Activated naive CD4-positive, alpha-beta T cell (primary cell): ENCODE measurements at places on chromosomes 7 and 10.

DNA sequence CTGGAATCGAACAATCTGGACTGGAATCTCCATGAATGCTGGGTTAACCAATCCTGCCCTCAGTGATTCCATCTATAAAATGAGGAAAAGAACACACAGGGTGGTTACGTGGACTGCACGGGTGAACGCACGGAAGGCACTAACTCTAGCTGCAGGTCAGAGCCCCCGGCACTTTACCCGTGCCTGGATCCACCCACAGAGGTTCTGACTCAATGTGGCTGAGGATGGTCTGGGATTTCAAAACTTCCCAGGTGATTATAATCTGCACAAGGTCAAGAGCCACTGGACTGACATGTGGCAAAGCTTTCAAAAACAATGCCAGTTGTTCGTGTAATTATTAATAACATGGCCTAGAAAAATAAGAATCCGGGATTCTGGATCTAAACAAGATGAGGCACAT, 29.2 kb downstream of the KIAA1549 start:
- DNase-seq = no peak

GRCh38 chr7:12747687-12748306, 60.4 kb downstream of the ARL4A start:
- DNase-seq = no peak

- no peak for DNase-seq
Measured at GRCh38 chr10:20622531-20623211, 274.4 kb downstream of the NEBL start.

GRCh38 chr7:118152149-118152548, 31.8 kb upstream of the LSM8 start:
- DNase-seq = no peak

DNA sequence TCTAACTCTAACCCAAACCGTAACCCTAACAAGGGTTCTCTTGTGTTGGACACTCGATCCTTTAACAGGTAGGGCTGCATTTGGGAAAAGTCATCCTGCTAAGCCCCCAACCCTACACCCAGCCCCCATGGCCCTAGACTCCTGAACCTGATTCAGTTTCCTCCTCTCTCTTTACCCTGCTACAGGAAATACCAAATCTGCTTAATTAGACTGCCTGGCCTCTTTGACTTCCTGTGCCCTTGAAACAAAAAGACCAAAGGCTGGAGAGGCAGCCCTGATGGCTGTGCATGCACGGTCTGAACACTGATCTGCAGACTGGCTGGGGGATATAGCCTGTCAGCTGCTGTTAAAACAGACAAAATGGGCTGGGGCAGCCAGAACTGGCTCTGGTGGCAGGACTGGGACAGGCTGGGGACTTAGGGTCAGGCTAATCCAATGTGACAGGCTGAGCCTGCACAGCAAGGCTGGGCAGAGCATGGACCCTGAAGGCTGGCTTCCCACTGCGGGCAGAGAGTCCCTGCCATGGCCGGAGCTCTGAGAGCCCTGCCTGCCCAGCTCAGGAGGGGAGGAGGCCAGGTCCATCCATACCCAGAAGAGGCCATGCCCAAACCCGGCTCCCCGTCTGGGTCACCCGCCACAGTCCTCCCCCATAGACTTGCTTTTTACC, 51.0 kb upstream of the MSMB start:
- DNase-seq = no peak
